GM18507 (cell line): ENCODE measurements at places on chromosomes 13 and 19.

DNA sequence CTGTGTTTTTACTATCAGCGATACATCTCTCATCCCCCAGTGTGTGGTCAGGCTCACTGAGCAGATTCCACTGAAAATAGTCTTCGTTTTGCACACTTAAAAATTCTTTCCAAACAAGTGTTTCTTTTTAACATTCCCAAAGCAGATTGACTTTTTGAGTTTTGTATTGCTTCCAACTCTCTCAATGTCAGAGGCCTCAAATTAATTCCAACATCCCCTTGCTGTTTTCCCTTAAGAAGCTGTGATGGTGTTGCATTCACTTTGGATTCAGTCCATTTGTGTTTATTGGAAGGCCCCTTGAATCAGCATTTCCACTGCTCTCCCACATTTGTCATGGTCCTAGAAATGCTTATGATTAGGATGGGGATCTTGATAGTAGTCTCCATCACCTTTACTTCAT lies 228.7 kb downstream of the KCNRG start:
- DNase-seq = no peak

DNA sequence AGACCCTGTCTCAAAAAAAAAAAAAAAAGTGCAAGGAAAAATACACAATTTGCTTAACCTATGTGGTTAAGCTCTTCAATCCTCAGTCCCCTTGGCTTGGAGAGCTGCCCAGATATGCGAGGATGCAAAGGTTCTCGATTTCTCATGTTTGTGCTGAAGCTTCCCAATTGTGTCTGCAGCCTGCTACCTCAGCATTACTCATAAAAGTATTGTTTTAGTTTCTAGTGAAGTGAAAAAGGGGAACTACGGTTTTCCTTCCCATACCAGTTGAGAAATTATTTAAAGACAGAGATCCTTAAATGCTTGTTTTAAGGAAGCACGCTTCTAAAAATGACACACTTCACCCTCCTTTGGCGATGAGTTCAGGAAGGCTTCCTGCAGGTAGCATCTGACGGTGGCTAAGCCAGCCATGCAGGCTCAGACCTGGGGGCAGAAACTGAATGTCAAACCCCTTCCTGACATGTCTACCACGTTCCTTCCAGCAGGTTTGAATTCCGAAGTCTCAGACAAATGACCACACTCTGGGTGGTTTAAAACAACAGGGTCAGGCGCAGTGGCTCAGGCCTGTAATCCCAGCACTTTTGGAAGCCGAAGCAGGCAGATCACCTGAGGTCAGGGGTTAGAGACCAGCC lies 47.9 kb downstream of the RUBCNL start:
- DNase-seq = no peak

DNA sequence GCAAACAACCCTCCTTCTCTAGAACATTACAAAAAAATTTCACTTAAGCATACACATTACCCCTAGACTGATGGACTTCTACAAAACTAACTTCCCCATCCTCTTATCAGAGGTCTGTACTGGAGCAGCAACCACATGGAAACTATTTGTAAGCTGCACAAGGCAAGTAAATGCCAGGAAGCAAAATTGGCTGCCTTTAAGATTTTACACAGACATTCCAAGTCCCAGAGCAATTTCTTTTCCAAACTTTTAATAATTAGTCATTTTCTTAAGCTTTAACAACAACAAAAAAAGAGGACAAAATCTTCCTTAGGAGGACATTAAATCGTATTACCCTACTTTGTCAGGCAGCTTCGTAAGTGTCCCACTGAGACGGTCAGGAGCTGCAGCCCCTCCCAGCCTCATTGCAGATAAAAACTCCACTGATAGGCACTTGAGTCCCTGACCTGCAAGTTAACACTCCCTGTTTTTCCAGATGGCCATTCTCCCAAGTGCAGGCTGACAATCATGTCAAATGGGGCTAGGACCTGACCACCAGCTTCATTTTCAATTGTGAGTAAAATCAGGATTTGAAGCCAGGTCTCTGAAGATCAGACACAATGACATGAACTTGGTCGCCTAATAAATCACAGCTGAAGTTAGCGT lies 680.1 kb downstream of the DIAPH3 start:
- DNase-seq = no peak

- DNase-seq = no peak
Measured at GRCh38 chr19:21568816-21569493, 63.6 kb downstream of the ZNF429 start.

DNA sequence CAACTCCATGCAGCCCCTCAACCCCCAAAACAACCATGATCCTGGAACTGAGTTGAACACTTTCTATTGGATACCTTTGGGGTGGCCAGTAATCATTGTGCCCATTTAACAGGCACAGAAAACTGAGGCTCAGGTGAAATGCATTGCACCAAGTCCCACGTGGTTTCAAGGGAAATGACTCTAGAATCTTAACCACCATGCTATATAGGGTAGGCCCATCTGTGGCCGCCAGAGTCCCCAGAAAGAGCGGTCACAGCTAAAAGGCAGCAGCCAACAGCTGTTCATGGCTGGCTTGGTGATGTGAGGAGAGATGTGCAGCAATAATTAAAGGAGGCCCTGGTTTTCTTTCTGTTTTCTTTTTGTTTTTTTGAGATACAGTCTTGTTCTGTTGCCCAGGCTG lies 2.6 kb downstream of the CNN1 start:
- DNase-seq = no peak

DNA sequence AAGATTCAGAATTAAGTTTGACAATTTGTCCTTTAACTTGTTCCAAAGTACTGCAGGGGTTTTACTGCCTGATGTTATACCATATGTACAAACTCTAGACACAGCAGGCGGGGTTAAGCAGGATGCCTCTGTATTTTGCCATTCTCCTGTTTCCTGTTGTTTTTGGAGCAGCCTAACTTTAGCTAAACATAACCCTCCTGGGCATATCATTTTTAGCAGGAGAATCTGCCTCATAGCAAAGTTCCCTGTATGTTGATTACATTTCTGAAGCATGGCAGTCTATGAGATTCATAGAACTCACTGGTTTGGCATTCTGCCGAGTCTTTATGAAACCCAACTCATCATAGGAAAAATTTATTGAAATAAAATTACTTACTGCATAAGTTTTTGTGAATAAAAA lies 5.2 kb downstream of the LHFPL6 start:
- DNase-seq = no peak

DNA sequence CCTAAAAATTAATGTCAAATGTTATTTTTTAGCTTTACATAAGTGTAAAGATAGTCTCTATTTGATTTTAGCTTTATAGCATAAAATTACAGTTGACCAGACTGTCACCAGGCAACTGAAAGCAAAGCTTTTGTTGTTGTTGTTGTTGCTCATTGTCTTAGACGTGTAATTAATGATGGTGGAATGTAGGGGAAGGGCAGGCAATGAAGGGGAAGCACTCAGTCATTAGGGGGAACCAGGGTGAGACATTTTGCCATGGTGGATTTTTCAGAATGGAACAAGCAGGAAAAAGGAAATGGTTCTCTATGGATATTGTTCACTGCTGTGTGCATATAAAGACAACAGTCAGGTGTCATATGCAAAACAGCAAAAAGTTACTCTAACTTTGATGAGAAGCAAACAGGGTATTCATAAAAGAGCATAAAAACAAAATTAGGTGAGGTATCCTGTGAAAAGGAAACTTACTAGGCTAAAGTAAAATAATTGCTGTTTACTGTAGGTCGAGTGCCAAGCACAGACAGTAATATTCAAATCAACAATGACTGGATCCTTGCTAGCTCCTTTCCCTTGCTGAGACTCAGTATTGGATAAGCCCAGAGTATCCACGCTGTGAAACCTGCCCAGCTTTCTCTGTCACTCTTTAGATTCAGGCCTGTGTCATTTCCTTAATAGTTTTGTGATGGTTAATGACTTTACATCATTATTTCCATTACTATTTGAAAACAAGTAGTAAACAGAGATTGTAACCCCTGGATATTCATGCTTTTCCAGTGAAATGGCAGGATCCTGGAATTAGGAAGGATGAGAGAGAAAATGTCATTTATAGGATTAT lies 110.5 kb downstream of the LRCH1 start:
- no peak for DNase-seq

GRCh38 chr13:92838786-92839185 lies 387.8 kb upstream of the GPC6 start:
- no peak for DNase-seq
